ENCODE measurements at places on chromosomes 1 and 21.

DNA sequence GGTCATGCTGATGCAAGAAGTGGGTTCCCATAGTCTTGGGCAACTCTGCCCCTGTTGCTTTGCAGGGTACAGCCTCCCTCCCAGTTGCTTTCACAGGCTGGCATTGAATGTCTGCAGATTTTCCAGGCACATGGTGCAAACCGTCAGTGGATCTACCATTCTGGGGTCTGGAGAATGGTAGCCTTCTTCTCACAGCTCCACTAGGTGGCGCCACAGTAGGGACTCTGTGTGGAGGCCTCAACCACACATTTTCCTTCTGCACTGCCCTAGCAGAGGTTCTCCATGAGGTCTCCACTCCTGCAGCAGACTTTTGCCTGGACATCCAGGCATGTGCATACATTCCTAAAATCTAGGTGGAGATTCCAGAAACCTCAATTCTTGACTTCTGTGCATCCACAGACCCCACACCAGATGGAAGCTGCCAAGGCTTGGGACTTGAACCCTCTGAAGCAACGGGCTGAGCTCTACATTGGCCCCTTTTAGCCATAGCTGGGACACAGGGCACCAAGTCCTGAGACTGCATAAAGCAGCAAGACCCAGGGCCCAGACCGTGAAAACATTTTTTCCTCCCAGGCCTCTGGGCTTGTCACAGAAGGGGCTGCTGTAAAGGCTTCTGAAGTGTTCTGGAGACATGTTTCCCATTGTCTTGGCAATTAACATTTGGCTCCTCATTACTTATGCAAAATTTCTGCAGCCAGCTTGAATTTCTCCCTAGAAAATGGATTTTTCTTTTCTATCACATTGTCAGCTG, 466.2 kb upstream of the PBX1 start:
- DNase-seq, result no peak

GRCh38 chr1:219741011-219741970, 128.4 kb upstream of the ZC3H11B start:
- no peak for DNase-seq

GRCh38 chr1:201874672-201875071, 14.0 kb upstream of the SHISA4 start:
- no peak for DNase-seq

GRCh38 chr1:22208268-22208972, 65.5 kb upstream of the WNT4 start:
- DNase-seq, result no peak

DNA sequence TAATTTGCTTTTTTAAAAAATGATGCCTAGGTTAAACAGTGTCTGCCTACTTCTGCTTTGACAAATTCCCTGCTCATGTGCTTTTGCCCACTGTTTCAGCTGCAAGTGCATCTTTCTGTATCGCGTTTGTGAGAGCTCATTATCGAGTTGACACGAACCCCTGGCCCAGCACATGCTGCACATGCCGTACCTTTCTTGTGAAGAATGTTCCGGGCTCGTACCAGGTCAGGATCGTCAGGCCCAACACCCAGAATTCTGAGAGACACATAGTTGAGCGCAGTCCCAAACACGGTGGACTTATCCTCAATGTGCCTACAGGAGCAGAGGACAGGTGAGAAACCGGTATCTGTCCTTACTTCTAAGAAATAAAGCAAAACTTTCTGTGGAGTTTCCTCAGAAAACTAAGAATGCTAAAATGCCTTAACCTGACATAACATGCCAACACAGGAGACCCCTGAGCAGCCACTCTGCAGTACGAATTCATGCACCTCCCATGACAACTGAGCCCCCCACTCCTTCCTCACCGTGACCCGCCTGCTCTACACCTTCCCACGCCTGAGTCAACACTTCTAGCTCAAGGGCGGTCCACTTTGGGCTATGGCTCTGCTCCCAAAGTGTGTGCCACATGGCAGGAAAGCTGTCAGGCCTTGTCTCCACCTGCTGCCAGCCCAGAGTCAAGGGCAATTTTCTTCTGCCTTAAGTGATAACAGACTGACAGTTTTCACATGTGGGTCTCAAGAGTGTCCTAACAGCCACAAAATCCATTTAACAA, 6.7 kb downstream of the LSS start:
- no peak for DNase-seq

DNA sequence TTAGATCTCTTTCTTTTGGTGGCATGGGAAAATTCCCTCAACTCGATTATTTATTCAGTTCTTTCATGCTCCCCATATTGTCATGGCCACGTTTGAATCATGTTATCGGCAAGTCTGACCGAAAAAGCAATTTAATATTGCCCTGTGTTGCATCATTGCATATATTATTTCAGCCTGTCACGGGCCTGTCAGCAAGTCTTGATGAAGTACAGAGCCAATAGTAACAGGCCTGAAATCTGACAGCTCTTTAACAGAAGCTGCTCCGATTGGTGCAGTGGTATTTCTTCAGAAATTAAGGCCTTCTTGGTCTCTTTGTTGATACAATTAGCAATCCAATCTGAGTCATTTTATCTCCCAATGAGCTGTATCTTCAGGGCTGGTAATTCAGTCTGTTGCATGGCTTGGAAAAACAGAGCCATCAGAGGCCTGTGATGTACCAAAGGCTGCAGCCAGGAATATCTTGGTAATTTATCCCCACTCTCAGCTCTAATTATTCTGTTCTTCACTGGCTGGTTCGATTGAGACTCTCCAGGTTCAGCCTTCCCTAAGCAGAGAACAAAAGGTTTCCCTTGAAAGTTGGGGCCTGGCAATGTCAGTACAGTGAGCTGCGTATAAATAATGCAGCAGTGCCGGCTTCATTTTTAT, 149.5 kb downstream of the FGGY start:
- no peak for DNase-seq

GRCh38 chr1:54376430-54377039, 29.7 kb downstream of the SSBP3 start:
- DNase-seq, result no peak

- no peak for DNase-seq
Observed at GRCh38 chr1:17665950-17666720, 89.0 kb upstream of the ACTL8 start.

GRCh38 chr1:84407958-84408422, 9.7 kb downstream of the DNASE2B start:
- no peak for DNase-seq

GRCh38 chr1:195185321-195185720, 1422.9 kb downstream of the KCNT2 start:
- DNase-seq, result no peak

DNA sequence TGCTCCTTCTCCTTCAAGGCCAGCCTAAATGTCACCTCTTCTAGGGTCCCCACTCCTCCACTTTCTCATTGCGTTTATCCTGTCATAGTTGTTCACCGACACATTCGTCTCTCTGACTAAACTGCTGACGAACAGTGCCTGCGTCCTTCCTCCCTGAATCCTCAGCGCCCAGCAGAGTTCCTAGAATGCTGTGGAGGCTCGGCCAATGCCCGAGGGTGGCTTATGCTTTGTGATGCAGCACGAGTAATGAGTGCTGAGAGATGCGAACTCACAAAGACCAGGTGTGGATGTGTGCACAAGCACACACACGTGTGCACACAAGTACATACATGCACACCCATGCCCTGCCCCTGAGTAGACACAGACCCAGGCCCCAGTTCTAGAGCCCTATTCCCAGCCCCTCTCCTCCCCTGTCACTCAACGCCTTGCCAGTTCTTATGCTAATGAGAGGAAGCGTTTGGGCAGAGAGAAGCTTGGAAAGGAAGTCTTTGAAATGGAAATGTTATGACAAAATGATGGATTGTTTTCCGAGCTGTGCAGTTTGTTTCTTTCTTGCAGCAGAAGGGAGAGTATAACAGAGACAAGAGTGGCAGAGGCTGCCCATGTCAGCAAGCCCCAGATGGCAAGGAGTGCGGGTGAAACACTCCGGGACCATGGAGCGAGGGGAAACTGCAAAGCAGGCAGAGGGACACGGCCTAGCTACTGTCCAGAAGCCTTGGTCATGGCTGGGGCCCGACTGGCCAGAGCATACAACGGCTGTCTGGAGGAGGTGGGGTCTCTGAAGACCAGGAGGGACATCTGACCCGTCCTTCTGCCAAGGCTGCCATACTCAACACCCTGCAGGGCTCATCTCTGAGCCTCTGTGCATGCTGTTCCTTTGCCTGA, 24.2 kb downstream of the KCNA10 start:
- no peak for DNase-seq
